ENCODE measurements at places on chromosomes 2 and 18. TPM values are rescaled to one million over a fixed set of nuclear protein-coding genes. Genes with fewer than 3 reads are reported as not detected.

- DNase-seq = no peak
Observed at GRCh38 chr18:5137261-5137660, 59.8 kb downstream of the AKAIN1 start.

DNA sequence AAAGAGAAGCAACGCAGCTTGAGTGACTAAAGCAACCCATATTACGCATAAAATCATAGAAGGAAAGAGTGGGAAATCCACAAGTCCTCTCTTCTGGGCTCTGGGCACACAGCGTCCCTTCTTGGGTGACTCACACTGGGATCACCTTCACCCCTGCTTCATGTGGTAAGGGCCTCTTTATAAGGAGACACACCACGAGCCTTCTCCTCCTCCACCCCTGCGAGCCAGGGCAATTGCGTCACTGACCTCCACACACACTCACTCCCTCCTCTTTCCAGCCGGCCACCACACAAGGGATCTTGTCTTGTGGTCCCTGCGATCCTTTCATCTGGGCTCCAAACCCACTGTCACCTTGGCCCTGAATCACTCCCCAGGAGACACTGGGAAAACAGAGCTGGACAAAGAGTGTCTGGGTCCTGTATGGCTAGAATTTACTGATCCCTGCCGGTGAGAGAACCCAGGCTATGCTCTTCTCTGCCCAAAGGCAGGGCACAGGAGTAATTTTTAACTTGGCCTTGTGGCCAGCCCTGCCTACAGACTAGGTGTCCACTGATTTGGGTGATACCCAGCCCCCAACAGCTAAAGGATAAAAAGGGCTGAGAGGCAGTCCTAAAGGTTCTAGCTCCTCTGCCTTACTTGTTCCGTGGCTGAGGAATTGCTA, 35.3 kb downstream of the NHEJ1 start:
- no peak for DNase-seq

GRCh38 chr2:11750422-11750821, 4.0 kb downstream of the LPIN1 start:
- no peak for DNase-seq

Gene CKAP2L
- polyA plus RNA-seq = 28.6 TPM

GRCh38 chr2:138699421-138699820, 80.8 kb downstream of the NXPH2 start:
- peak; percentile 45 for DNase-seq

GRCh38 chr2:165898381-165898780, 55.2 kb downstream of the TTC21B start:
- DNase-seq = no peak

GRCh38 chr18:75123113-75123512, 85.8 kb downstream of the PTGR3 start:
- DNase-seq = no peak

Gene NEUROD1
- polyA plus RNA-seq = not detected

DNA sequence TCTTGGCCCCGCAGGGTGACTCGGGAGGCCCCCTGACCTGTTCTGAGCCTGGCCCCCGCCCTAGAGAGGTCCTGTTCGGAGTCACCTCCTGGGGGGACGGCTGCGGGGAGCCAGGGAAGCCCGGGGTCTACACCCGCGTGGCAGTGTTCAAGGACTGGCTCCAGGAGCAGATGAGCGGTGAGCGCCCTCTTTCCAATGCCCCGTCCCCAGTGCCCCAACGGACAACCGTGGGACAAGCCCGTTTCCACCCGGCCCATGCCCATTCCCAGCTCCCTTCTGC, 2.6 kb upstream of the CHRND start:
- no peak for DNase-seq

DNA sequence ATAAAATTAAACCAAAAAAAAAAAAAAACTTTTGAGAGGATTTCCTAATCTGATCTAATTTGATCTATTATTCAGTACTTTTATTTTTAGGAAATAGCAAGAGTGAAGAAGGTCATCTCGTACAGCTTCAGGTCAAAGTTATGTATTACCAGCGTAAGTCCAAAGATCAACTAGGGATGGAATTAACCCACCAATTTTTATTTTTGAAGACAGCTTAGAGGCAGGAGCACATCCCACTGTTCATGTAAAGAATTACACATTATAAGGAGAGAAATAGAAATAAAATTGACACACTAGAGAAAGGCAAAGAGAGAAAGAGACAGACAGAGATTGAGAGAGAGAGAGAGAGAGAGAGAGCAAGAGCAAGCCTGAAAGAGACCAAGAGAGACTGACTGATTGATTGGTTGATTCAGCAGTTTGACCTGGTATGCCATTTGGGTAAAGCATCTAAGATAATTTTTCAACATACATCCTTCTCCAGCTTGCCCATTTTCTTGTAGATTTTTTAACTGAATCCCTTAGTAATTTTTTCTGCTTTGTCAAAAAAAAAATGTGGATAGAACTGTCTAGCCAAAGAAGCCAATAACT, 25.1 kb downstream of the DOCK10 start:
- DNase-seq = no peak

DNA sequence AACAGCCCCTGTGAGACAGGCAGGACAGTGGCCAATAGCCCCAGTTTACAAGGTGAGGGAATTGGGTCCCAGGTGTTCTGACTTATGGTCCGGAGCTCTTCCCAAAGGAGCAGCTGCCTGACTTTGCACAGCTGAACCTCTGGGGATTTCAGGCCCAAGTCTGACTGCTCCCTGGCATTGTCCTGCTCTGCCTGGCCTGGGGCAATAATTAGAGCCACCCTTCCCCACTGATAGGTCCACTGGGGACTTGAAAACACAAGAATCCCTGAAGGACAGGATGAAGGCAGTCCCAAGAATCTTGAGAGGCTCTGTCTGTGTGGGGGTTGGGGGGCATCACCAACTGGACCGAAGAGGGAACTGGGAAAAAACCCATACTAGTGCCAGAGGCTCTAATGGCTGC, 3.7 kb upstream of the FEV start:
- DNase-seq = no peak

Gene RPL37A
- 5,036 TPM for polyA plus RNA-seq

All from GM23338 (cell line).